ENCODE measurements at places on chromosomes 2 and 18.

DNA sequence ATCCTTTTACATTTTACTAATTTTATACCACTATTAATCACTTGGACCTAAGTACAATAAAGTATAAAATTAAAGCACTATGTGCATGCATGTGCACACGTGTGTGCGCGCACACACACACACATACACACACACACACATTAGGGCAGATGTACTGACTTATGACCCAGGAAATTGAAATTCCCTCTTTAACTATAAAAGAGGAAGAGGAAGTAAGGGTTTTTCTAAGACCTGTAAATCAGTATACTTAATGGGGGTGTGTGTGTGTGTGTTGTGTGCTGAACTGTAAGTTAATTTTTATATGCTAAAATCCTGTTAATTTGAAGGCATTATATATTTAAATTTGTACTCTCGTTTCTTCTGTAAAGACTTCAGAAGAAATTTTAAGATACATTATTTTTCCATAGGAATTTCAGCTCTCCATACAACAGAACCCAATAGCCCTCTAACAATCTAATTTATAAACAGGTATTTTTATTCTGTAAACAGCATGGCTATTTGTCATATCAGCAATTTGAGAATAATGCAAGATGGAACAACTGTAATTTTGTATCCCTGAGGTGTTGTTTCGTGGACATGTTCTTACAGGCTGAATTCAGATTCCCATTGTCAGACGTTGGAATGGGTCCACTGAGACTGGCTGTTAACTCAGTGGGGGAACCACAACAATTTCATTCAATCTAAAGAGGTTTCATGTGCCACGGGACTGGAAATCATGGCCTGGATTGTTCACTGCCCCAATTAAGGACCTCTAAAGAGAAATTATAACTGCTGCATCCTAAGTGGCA is 90.9 kb downstream of the PLA2R1 start:
- DNase-seq = no peak

DNA sequence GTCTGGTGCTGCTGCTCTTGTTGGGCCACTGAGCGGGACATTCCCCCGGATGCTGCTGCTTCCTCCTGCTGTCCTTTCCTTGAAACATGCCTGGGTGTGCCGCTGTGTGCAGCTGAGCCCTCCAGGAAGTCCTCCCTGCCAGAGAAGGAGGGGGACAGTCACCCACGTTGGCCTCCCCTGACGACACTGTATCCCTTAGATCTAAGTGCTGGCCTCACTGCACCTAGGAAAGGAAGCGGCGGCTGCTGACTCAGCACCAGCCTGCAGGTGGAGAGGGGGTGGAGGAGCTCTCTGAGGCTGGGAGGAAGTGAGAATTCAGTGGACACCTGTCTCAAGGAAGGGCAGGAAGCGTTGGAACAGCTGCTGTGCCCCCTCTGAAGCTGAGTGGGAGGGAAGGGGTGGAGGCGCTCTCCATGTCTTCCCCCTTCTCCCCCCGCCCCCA is 239.8 kb downstream of the HAUS1 start:
- peak; percentile 42 for DNase-seq

DNA sequence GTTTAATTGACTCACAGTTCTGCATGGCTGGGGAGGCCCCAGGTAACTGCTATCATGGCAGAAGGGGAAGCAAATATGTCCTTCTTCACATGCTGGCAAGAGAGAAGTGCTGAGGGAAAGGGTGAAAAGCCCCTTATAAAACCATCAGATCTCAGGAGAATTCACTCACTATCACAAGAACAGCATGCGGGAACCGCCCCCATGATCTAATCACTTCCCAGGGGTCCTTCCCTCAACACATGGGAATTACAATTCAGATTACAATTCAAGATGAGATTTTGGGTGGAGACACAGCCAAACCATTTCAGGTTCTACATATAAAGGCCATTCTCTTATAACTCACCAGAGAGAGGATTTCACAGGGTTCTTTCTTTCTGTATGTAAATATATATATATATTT is 62.9 kb downstream of the VRK2 start:
- no peak for DNase-seq

- DNase-seq = no peak
These were observed 4.4 kb downstream of the SULT1C4 start for GRCh38 chr2:108382196-108382595.

GRCh38 chr18:21853775-21854552 is 113.4 kb downstream of the MIB1 start:
- DNase-seq = no peak

GRCh38 chr2:185255566-185255965 is 483.0 kb upstream of the FSIP2 start:
- no peak for DNase-seq

- no peak for DNase-seq
These were observed 1185.2 kb upstream of the PIK3C3 start for GRCh38 chr18:40769786-40770185.

GRCh38 chr2:8174641-8175257 is 507.1 kb upstream of the ID2 start:
- no peak for DNase-seq

- no peak for DNase-seq
These were observed 150.6 kb downstream of the MYCN start for GRCh38 chr2:16090650-16091575.

DNA sequence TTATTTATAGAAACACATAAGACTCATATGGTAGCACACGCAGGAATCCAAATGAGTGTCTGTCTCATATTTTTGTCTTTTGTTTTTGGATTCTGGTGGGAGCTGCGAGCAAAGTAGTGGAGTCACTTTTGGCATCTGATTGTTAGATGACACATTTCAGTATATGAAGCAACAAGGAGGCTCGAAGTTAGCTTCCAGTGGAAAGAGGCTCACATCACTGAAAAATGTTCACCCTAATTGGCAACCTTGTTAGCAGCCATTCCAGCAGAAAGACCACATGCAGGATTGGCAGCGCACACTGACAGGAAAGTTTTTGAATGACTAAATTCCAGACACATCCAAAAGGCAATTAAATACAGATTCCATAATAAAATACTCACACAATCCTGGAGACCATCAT is 87.4 kb downstream of the MYT1L start:
- no peak for DNase-seq

GRCh38 chr2:73088703-73089102 is 17.2 kb upstream of the SFXN5 start:
- no peak for DNase-seq

DNA sequence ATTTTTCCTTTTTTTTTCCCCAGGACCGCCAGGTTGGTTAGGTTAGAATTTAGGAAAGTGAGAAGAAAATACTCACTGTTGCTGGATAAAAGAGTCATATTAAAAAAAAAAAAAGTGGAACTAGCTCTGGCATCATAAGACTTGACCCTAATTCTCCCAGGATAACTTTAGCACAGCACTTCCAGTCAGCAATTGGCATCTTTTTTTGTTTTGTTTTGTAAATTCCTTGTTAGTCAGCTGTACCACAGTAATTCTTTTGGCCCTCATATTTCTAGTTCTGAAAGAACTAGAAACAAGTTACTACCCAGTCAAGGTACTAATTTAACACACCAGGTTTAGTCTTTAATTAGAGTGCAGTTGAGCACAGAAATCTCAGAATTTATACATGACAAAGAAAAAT is 873.5 kb upstream of the POU3F3 start:
- no peak for DNase-seq

DNA sequence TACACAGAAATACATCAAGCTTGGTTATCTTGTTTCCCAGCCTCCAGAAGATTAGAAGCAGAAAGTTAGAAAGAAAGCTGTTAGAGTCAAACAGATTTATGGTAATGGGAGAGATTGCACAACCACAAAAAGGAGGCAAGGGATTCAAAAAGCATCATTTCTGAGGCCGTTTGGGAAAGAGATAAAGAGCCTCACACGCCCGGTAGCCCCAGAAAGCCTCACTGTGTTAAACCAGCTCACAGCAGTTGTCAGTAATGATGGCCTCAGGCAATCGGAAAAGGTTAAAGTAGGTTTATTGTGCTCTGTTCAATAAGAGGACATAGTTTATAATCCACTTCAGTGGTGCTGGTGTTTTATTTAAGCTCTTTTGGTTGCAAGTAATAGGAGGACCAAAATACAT is 111.3 kb downstream of the DCC start:
- DNase-seq = no peak

GRCh38 chr2:68653538-68653982 is 10.2 kb downstream of the PROKR1 start:
- no peak for DNase-seq

GRCh38 chr18:58896734-58897508 is 32.2 kb downstream of the ZNF532 start:
- DNase-seq = no peak

DNA sequence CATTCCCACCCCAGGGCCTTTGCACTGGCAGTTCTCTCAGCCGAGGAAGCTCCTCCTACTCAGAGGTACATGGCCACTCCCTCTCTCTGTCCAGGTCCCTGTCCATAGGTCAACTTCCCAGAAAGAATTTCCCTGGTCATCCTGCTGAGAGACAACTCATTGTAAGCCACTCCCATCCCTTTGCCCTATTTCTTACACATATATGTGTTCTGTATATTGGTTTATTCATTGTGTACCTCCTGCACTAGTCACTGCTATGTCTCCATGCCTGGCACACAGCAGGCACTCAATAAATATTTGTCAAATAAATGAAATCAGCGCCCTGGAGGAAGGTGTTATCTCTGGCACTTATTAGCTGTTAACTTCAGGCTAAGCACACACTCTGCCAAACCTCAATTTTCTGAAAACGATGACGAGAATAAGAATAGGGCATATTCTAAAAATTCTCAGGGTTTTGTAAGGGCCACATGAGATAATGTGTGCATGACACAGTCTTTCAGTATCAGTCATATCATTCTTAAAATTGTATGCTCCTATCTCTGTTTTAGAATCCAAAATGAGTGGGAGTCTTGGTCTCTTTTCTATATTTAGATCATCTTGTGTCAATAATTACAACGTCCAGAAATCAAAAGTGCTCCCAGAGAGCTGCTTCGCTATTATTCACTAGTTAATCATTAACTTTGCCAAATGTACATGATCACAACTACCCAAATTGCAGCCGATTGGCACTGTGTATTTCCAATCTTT is 198.0 kb downstream of the ALK start:
- no peak for DNase-seq

- DNase-seq = no peak
These were observed 41.9 kb upstream of the ODC1 start for GRCh38 chr2:10489842-10490555.

DNA sequence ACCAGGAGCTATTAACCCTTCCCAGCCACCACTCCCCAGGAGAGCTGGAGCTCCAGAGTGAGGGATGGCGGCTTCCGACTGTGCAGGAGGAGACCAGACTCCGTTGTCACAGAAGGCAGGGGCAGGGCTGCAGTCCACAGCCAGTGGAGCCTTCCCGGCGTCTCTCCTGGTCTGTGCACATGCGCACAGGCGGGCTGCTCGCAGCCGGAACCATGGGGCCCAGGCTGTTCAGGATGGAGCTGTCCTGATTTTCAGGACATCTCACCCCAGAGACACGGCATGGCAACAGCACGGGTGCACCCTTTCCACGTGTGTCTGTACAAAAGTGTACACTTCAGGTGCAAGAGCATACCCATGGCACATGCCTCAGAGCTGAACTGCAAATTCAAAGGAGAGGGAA is 28.9 kb downstream of the EIPR1 start:
- DNase-seq = no peak

- DNase-seq = no peak
These were observed 7.7 kb downstream of the OTX1 start for GRCh38 chr2:63058144-63058920.

- no peak for DNase-seq
These were observed 236.6 kb downstream of the GLI2 start for GRCh38 chr2:120972286-120972685.

DNA sequence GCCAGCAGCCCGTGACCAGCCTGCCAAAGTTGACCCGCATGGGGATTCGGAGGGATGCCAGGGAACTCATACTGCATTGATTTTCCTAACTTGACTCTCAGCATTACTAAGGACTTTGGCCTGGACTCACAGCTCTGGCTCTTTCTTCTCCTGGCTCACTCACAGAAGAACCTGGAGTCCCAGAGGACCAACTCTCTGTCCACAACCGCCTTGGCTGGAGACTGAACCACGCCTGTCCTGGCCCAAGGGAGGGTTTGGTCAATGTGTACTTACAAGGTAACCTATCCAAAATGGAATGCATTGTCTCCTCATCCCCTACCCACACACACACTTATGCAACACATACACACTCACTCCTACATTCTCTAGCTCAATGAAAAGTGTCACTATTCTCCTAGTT is 135.6 kb upstream of the KLHL29 start:
- no peak for DNase-seq

All from stimulated activated CD4-positive, alpha-beta T cell treated with anti-CD3 and anti-CD28 coated beads, Interleukin-4, amount 100 ng/mL, for 1 hour (primary cell).